ENCODE measurements at places on chromosomes 7 and 10.
A peak's percentile ranks its signal among the peaks of the same experiment; 100 is the strongest.

- no peak for DNase-seq
Measured at GRCh38 chr7:24713850-24714675, 43.2 kb downstream of the GSDME start.

DNA sequence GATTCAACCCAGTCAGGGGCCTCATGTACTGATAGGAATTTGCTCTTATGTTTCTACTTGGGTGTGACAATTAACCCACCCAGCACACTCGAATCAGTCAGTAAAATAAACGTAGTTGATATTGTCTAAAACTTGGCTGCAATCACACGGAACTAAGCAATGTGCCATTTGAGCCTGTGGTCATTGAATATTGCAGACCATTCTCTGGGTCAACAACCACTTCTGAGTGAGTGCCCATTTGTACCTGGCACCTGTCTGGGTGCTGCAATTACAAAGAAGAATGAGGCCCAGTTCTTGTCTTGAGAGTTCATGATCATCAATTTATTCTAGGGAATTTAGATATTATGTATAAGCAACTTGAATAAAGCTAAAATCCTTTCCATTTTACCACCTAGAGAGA is 29.8 kb downstream of the NPY start:
- no peak for DNase-seq

DNA sequence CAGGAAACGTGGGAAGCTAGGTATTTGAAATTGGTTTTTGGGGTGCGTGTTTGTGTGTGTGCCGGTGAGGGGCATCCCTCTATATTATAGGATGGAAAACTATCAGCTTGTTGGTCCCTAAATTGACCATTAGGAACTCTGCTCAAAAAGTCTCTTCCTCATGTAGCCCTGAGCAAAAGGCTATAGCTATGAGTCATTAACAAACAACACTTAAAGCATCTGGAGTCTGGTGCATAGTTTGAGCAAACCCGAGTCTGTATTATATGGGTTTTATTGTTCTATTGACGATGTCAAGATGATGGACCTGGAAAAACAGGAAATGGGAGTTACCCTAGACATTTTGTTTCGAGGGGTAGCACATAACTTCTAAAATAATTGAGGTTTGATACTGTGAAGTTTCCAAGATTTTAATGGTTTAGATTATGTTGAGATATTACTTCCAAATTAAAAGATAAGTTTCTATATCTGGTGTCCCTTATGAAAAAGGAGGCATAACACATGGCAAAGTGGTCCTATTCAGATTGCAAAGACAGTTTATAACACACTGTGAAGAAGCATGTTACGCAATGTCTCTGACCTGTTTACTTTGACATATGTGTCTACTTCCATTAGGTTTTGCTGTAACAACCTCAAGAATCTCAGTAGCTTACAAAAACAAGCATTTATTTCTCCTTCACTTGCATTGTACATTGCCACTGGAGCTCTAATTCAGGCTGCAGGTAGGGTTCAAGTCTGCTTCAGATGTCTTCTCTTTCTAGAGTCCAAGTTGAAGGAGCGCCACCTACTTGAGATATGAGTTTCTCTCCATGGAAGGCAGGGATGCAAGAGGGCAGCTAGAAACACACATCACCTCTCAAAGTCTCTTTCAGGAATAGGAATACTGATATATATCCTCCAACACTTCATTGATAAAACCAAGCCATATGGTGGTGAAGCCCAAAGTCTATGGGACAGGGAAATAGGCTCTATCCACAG is 357.7 kb downstream of the PHF14 start:
- peak; percentile 27 for DNase-seq

- DNase-seq: peak; percentile 72
Measured at GRCh38 chr7:70698219-70698832, 433.6 kb upstream of the GALNT17 start.

DNA sequence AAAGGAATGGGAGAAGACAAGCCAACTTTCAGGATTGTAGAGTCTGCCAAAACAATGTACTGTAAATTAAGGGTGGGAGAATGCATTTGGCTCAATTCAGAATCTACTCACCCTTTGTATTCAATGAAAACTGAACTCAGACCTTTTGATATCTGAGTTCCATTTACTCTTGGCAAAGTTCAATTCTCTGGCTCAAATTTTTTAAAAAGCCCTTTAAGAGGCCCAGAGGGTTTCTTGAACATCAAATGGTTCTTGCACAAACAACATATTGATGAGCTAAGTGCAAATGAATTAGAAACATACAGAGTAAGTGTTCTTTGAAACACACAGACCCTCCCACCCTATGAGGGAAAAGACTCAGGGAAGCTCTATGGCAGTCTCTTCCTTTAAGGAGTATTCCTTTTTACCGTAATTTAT is 5.2 kb upstream of the XPNPEP1 start:
- no peak for DNase-seq

DNA sequence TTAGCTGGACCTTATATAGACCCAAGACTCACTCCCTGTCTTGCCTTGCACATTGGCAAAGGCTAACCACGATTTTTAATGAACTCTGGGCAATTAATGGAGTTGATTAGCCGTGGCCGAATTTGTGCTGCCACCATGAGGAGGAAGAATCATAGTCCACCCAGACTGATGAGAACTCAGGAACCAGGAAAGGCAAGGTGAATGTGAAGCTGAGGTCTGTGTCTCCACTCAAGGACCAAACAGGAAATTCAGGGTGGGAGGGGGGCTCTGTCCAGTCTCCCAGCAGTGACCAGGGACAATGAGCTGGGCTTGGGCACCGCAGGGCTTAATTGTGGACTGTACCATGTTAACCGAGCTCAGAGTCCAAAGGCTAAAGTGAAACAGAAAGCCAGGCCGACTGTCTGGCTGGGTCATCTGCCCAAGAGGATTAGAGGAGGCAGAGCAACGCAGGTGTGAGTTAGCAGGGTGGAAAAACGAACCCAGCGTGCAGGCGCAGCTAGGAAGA is 127.0 kb upstream of the JCAD start:
- no peak for DNase-seq

DNA sequence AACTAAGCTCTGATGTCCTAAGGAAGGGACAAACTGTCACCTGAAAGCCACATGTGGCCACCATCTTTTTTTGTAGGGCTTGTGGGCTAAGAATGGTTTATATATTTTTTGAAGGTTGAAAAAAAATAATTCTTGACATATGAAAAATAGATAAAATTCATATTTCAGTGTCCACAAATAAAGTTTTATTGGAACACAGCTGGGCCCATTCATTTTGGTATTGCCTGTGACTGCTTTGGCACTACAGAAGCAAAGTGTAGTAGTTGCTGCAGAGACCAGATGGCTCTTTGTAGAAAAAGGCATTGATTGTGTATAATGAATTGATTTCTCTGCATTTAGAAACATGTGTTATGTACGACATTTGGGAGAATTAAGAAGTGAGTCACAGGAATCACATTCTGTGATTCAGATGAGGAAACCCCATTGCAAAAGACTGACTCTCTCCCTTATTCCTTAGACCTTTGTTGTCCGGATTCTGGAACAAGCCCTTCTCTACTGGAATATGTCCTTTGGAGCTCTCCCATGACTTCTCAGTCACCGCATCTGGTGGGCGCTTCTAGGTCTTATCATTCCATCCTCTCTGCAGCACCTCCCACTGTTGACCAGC is 438.7 kb downstream of the LRMDA start:
- peak; percentile 9 for DNase-seq

- no peak for DNase-seq
Measured at GRCh38 chr7:92720604-92721350, 115.6 kb downstream of the CDK6 start.

DNA sequence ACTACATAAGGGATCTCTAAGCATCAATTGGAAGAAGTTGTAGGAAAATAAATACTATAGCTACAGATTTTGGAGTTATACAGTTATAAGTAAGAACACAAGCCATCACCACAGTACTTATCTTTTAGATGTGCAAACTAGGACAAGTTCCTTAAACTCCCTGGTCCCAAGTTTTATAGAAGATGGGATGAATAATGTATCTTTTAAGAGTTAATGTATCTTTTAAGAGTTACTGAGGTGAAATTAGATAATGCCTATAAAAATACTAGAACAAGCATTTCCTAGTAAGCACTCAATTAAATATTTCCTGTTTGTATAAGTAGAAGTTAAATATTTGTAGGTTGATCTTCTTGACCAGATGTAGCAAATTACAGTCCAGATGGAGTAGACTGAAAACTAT is 56.8 kb downstream of the SEMA3A start:
- no peak for DNase-seq

DNA sequence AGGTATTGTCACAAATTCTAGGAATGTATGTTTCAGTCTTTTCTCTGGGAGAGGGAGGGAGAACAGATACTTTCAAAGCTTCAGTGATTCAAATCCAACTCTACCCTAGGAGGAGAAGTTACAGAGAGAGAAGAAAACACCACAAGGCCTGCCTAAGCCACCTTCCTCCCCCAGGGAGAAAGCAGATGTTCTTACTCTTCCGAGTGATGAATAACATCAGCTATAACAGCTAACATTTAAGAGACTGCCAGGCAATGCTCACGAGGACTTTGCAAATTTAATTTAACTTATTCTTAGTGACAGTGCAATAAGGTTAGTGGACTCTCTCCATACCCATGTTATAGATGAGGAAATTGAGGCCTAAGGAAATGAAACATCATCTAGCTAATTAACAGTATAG is 36.8 kb downstream of the TAS2R41 start:
- DNase-seq: no peak

DNA sequence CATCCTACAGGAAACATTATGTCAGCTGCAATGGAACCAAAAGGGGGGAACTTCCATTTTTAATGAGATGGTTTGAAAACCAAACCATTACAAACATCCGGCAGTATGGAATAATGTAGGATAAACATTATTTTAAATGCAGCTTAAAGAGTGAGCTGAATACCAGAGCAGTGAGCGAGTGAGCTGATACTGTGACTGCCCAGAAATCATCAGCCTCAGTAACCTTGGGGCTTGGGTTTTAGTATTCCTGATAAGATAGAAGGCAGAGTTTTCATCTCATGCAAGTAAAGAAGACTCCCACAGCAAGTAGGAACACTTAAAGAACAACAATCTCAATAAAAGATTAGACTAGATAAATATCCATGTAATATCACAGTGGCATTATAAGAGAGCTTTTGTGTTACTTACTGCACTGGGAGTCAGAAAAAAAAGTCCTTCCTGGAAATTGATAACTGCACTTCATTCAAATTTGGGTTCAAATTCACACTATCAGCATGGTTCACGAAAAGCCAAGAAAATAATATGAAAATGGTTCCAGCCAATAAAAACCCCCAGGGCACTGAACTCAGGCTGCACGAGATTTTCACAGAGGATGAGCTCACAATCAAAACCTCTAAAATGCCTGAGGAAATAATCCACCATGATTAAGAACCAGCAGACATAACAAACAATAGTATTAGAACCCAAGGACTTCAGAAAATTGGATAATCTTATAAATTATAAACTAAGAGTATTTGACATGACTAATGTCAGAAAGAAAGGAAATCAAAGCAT is 115.7 kb downstream of the MTPAP start:
- DNase-seq: peak; percentile 64

- DNase-seq: peak; percentile 19
Measured at GRCh38 chr7:36749282-36749960, 25.1 kb upstream of the AOAH start.

DNA sequence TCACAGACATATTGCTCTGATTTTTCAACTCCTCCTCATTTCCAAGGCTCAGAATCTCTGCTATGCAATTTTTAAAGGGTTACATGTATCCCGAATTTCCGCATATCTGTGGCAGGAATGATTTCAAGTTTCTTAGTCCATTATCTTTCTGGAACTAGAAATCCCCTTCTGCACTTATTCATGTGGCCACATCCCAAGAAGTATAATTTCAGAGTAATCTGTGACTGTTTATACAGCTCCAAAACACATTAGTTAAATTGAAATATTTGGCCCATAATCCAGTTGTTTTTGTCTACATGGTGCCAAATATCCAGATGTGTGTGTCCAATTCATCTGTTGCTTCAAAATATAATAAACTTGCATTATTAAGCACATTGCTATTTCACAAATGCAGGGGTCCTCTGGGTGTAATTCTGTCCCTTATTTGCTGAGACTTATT is 271.2 kb downstream of the ARHGAP12 start:
- DNase-seq: no peak

DNA sequence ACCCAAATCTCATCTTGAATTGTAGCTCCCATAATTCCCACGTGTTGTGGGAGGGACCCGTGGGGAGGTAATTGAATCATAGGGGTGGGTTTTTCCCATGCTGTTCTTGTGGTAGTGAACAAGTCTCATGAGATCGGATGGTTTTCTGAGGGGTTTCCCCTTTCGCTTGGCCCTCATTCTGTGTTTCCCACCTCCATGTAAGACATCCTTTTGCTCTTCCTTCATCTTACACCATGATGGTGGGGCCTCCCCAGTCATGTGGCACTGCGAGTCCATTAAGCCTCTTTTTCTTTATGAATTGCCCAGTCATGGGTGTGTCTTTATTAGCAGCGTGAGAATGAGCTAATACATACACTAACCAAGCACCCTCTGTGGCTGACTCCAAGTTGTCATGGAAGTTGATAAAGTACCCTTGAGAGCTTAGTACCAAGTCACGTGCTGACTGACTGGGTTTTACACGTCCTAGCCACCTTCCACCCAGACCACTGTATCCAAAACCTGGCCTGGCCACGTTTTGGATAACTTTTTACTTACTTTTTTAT is 614.4 kb downstream of the SDK1 start:
- DNase-seq: no peak

GRCh38 chr7:137399827-137400823 is 56.6 kb upstream of the PTN start:
- DNase-seq: peak; percentile 70

DNA sequence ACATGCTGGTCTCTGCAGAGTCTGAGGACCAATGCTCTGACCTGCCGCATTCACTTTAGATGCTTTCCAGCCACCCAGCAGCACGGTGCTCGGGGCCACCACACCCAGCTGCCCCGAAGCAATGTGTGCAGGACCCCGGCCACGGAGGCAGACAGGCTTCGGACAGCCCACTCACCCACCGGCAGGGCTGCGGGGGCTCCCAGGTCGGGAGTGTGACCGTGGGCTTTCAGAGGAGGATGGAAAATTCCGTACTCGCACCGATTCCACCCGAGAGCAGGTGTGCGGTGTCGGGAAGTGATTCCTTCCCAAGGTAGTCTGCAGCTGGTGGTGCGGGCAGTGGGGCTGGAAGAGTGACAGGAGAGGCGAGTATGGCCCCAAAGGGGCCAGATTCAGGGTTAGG is 190.9 kb downstream of the DNAJB6 start:
- no peak for DNase-seq

DNA sequence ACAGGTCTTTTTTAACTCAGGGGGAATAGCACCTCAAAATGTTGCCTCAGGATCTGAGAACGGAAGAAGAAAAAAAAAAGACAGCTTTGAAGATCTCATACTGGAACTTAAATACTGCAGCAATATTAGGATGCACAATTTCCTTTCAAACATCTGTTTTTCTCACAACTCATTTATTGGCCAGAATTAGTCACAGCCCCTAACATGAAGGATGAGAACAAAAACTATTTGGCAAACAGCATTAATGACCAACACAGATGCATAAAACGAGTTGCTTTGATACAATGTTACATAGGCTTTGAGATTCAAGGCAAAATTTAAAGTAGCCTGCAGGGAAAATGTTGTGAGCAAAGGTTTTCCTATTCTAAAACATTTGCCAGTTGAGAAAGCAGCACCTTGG is 36.5 kb downstream of the JMJD1C start:
- DNase-seq: peak; percentile 17

- DNase-seq: peak; percentile 34
Measured at GRCh38 chr7:111730476-111731300, 168.4 kb upstream of the IMMP2L start.

- DNase-seq: no peak
Measured at GRCh38 chr7:158227258-158227984, 360.2 kb downstream of the PTPRN2 start.

GRCh38 chr7:119802147-119802546 is 470.8 kb upstream of the KCND2 start:
- peak; percentile 6 for DNase-seq

GRCh38 chr10:6692856-6693255 is 112.8 kb upstream of the PRKCQ start:
- no peak for DNase-seq
